ENCODE measurements at places on chromosomes 5 and 9.

GRCh38 chr9:131464354-131465000, 38.2 kb upstream of the POMT1 start:
- no peak for DNase-seq

GRCh38 chr5:153623751-153624450, 133.4 kb downstream of the GRIA1 start:
- DNase-seq = peak; percentile 60

DNA sequence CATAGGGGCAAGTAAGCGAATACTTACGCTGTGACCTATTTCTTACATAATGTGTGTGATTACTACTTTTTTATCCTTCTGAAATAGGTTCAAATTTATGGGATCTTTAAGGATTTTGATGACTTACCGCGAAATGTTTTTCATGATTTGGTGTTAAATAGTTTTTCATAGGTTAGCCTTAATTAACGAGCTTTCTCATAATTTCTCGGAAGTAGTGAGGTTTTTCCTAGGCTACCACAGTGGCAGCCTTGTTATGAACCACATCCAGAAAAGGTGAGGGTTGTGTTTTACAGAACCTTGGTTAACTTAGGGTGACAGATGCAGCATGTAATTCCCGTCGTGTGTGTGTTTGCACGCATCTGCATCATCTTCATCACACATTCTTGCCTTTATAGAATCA, 1.3 kb downstream of the SH3GL2 start:
- DNase-seq = no peak

GRCh38 chr5:68565427-68565826, 349.9 kb downstream of the PIK3R1 start:
- no peak for DNase-seq

DNA sequence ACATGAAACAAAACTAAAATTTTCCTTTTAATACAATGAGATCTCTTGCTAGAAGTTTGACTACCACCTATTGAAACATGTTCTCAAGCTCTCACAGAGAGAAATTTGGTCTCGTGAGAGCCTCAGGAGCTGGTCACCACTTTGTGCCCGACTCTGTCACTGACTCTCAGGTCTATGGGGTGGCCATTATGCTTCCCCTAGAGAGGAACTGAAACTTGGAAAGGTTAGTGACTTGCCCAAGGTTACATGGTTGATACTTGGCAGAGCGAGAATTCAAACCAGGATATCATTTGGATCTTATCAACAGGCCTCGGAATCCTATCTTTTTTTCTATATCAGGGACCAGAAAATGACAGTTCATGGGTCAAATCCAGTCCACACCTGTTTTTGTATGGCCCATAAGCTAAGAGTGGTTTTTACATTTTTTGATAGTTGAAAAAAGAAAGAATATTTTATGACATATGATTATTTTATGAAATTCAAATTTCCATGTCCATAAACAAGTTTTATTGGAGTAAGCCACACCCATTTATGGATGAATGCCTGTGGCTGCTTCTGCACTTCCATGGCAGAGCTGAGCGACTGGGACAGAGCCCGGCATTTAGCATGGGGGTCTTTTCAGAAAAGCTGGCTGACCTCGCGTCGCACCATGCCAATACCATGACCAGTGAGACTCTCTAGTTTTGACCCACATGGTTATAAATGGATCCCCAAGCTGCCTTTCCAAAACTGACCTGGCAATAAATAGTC, 44.8 kb upstream of the EQTN start:
- DNase-seq = no peak

DNA sequence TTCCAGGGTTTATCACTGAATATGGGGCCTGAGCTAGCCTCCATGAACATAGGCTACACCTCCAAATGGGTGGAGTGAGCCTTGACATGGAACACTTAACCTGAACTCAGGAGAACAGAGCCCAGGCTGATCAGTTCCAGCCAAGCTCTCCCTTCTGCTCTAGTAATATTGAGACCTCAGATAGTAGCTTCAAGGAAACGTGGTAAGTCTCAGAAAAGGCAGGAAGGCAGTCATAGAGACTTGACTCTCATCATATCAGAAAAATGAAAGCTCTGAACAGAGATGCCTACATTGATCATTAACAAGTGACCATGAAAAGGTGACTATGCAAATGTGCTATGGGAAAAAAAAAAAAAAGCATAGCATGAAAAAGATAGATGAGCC, 40.5 kb upstream of the MYO10 start:
- DNase-seq = no peak

- peak; percentile 60 for DNase-seq
Measured at GRCh38 chr9:38727497-38728001, 7.6 kb upstream of the FAM240B start.

DNA sequence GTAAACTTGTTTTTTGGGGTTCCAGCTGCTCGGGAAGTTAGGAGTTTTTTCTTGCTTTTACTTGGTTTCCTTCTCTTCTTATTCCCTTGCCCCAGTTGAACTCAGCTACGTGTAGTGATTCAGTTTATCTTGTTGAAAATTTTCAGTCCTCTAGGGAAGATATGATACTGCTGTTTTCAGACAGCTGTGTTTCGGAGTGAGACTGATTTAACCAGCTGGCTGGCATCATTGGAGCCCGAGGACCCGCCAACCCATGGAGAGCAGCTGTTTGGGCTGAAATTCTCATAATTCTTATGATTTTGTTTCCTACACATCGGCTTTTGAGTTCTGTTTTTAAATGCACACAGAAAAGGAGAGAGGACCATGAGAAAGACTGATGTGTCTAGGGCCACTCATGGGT, 271.5 kb downstream of the NR3C1 start:
- DNase-seq = no peak

GRCh38 chr9:92737216-92737606, 27.4 kb downstream of the BICD2 start:
- peak; percentile 45 for DNase-seq

DNA sequence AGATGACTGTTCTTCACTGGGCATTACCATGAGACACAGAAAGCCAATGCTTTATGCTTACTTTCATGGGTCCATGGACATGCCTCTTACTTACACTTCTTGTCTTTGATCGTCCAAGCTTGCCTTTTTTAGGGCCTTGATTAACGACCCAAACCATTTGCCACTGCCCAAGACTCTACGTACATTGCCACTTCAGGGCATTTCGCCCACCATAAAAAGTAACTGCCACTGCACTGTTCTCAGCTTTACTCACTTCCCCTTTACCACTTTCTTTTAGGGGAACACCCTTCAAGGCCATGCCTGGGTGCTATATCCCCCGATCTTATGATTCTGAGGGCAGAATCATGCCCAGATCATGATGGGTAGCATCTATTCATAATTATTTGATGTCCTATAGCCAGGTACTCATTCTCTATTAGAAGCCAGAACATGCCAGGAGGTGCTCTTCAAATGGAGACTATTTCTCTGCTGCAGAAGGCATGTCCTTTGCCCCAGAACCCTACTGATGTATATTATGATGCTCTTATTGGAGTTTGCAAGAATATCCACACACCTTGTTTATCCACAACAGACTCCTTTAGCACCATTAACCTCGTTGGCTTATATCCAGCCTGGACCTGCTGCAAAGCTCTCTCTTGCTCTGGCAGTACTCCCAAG, 64.1 kb upstream of the RAD23B start:
- no peak for DNase-seq

- DNase-seq = no peak
Measured at GRCh38 chr9:114743446-114743845, 61.5 kb upstream of the TEX48 start.

- DNase-seq = no peak
Measured at GRCh38 chr9:135890190-135891026, 16.9 kb downstream of the CAMSAP1 start.

- no peak for DNase-seq
Measured at GRCh38 chr9:103669296-103669695, 424.8 kb upstream of the SMC2 start.

GRCh38 chr9:124206391-124206790, 51.4 kb upstream of the NEK6 start:
- no peak for DNase-seq

- DNase-seq = no peak
Measured at GRCh38 chr9:132037458-132037857, 42.2 kb downstream of the MED27 start.

DNA sequence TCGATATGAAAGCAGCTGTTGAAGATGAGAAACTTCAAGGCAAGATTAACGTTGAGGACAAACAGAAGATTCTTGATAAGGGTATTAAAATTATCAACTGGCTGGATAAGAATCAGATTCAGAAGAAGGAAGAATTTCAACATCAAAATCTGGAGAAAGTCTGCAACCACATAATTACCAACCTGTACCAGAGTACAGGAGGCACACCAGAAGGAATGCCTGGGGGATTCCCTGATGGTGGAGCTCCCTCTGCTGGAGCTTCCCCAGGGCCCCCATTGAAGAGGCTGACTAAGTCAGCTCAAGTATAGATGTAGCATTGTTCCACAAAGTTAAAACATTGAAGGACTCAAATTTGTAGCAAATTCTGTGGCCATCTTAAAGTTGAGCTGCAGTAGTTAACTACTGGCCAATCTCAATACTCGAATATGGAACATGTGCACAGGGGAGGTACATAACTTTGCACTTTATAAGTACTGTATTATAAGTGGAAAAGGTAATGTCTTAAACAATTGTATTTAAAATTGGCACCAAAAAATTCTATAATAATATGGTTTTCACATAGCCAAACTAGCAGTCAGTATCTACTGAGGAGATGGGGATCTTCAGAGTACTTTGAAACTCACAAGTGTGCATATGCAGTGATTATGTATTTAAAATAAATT, 237.5 kb downstream of the CHSY3 start:
- DNase-seq = peak; percentile 56

DNA sequence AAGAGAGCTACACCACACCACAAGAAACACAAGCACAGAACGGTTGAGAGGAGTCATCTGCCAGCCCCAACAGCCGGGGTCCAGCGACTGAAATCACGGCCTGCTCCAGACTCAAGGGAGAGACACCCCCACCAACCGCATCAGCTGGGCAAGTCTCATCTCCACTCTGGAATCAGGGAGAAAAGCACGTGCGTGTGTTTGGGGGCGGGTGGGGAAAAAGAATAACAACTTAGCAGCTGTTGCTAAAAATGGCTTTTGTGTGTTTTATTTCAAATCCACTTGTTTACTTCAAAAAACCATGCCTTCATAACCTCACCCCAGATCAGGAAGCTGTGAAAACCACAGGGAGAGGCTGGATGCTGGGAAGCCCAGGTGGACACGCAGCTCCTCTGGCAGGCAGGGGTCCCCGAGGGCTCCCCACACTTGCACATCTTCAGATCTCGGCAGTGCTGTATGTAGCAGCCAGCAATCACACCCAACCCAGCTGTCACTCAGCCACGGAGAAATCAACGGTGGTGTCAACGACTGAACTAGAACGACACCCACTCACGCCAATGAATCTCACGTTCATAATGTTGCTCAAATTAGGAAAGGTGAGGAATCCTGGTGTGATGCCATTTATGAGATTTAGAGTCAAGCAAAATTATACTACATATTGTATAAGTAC, 19.0 kb downstream of the PNPLA7 start:
- DNase-seq = no peak

GRCh38 chr9:88676644-88677043, 141.7 kb downstream of the NXNL2 start:
- no peak for DNase-seq

GRCh38 chr5:63555874-63556273, 406.4 kb downstream of the HTR1A start:
- peak; percentile 55 for DNase-seq

DNA sequence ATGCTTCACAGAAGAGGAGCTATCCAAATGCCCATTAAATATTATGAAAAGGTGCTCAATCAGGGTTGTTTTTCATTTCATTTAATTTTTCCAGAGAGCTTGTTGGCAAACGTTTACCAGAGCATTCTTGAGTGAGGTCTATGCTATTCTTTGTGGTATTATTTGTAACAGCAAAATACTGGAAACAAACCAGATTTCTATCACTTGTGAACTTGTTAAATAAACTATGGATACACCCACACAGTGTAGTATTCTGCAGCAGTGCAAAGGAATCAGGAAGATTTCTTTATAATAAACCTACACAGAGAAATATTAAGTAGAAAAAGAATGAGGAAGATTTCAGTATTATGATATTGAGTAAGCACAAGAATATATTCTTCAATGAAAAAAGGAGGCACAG, 15.0 kb upstream of the SLC1A1 start:
- no peak for DNase-seq

DNA sequence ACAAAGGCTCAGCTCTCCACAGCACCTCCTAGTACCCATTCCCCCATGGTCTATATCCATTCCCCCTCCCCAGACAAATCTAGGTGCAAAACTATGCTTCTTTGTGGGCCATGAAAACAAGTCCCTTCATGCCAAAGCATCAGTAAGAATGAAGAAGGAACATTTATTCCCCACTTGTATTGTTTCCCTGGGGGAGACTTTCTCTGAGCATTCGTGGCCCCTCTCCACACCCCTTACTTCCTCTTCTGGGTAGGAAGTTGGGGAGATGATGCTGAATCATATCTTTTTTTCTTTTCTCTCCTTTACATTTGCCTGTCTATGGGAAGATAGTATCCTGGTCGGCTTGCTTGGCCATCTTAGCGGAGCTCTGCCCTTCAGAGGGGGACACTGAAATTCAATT, 246.8 kb downstream of the NSG2 start:
- peak; percentile 61 for DNase-seq

DNA sequence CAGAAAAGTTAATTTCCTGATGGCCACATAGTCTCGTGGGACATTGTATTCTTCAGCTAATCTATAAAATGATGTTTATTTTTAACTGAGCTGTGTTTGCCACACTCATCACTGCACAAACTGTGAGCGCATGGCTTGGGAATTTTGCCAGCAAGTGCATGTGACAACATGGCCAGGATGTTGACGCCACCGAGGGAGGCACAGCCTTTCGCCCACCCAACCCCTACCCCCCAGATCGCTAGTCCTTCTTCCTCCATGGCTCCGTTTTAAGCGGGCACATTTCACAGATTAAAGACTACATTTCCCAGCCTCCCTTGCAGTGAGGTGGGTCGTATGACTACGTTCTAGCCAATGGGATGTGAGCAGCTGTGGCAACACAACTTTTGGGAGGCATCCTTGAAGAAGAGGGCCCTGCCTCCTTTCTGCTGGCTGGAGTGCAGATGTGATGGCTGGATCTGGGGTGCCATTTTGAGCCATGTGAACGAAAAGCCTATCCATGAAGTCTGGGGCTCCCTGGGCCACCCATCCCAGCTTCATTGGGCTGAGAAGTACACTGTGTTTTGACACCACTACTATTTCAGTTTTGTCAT, 7.9 kb downstream of the NRARP start:
- DNase-seq = peak; percentile 53

- DNase-seq = peak; percentile 17
Measured at GRCh38 chr9:12716823-12717600, 23.8 kb downstream of the TYRP1 start.

Measured in HT1080 (cell line).